ENCODE measurements at places on chromosomes 1 and 21.

GRCh38 chr1:54046671-54047383, 6.2 kb downstream of the TMEM59 start:
- no peak for DNase-seq

DNA sequence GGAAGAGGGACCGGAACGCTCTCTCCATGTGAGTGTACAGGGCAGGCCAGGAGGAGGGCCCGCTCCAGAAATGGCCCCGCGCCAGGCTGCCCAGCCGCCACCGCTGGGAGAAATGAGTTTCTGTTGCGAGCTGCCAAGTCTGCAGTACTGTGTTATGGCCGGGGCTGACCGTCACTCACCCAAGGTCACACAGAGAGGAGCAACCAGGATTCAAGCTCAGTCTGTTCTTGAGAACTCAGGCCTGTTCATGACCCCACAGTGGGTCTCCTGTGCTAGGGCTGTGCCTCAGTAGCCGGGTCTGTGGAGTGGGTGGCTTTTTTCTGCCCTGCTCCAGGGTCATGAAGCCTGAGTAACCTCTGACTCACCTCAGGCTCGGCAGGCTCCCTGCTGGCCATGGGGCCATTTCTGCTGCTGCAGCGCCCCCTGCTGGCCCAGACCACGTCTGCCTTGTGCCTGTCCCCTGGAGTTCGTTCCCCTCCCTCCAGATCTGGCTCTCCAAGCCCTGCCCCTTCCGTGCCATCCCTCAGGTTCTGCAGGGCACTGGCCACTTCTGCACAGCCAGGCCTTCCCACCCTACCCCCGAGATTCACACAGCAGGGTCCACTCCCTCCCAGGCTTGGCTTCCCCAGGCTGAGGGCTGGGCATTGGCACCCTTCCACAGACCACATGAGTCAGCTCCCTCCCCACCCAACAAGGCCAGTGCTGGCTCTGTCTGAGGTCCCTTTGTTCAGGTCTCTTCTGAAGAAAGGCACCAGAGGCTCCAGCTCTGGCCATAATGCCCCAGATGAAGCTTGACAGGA, 51.8 kb downstream of the EDN2 start:
- peak; percentile 94 for DNase-seq

DNA sequence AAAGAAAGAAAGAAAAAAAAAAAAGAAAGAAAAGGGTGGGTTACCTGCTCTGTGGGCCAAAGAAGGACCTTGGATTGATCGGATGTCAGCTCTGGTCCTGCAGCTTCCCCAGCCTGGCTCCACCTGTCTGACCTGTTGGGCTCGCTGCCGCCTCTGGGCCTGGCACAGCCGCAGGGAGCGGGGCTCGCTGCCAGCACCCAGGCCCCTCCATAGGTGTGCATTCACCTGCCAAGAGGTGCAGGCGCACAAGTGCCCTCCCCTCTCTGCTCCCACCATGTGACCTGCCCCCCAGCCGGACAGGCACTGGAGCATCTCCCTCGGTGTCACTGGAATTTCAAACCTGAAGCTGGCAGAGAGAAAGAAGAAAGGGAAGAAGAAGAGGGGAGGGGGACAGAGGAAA, 33.1 kb upstream of the GPR157 start:
- no peak for DNase-seq

- no peak for DNase-seq
Observed at GRCh38 chr1:24003331-24003972, 23.3 kb upstream of the SRSF10 start.

DNA sequence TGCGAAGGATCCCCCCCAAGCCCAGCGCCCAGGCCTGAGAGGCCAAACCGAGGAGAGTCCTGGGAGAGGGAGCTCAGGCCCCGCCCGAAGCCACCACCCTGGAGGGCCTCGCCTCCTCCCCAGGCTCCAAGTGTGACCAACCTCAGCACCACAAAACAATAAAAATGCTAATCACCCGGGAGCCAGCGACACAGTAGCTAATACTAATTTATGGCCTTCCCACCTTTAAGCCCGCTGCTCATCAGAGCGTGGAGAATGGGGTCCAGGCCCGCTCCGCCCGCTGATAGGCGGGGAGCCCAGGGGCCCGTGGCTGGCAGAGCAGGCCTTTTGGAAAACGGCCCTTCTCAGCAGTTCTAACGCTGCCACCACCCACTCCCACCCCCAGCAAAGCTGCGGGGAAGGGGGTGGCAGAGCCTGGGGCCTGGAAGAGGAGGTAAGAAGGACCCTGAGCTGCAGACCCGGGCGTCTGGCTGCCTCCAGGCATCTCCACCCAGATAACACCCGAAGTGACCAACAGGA, 20.4 kb upstream of the TAS1R2 start:
- no peak for DNase-seq

DNA sequence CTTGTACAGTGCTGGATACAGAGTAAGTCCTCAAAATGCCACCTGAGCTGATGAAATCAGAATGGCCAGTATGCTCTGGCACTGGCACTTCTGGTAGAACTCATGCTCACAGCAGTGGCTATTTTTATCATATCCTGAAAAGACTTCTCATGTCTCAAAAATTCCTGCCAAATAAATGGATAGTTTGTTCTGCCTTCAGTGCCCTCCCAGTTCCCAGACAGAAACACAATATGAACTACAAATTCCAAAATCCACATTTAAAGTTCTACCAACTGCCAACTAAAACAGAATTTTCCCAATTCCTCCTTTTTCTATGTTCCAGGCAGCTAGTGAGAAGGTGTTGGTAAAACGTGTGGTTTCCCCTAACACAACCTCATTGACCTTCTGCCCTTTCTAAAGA, 51.4 kb upstream of the RGS1 start:
- no peak for DNase-seq

DNA sequence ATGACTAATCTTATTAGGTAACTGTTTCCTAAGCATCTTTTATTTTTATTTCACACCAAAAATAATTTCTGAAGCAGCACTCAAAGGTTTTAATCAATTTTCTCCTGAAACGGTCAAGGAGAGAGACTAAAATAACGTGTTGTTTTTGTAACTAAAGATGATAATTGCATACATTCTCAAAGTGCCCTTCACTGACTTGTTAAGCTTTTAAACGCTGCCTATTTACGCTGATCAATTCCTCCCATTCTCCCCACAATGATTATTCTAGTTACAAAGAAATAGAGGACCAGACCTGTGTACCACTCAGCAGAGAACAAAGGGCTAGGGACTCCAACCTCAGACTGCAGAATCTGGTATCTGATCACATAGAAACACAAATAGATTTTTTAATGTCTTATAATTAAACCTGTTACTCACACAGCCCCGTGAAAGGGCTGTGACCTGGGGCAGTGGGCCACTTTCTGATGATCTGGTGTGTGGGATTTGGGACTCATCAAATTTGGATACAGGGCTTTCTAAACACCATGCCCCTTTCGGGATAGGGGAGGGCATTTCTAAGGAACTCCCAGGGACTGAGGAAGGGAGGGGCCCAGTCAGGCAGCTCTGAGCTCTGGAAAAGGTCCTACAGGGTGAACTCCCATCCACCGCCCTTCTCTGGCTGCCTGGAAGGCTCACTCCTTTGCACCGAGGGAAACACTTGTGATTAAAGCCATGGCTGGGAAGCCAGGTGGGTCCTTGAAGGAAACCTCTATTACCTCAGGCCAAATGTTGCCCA, 65.2 kb downstream of the BCAR3 start:
- peak; percentile 75 for DNase-seq

- no peak for DNase-seq
Observed at GRCh38 chr1:106937104-106937503, 119.4 kb upstream of the PRMT6 start.

GRCh38 chr1:109877317-109877771, 33.3 kb upstream of the CSF1 start:
- peak; percentile 84 for DNase-seq

- DNase-seq = no peak
Observed at GRCh38 chr1:204920511-204920910, 49.8 kb downstream of the NFASC start.

DNA sequence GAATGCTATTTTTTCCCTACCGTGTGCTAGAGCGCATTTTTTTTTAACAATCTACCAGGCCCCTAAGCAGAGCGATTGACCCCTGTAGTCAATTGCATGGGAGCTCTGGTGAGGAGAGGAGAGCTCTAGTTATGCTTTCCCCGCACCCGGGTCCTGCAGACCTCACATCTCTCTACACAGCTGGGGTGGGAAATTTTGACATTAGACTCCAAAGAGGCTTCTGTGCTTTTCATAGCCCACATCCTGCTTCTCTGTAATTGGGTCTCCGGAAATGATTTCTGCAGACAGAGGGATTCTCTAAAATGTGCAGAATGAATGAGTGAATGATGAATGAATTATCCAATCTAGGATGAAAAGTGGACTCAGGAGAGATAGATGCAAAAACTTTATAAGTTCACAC, 41.5 kb upstream of the DUSP10 start:
- DNase-seq = no peak

DNA sequence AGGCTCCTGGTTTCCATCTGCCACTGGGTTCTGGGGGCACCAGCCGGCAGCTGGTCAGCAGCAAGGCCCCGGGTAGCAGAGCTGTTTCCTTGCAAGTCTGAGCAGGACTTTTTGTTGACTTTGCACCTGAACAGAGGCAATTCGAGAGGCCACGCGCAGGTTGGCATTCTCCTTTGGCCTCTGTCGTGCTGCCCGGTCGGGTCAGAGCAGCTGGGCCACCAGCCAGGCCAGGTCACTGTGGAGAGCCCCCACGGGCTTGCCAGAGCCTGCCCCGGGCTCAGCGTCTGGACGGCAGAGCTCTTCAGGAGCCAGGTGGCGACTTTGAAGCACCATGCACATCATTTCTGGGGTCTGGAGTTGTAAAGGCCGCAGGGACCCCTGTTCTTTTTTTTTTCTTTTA, 28.4 kb upstream of the TMEM52 start:
- no peak for DNase-seq

GRCh38 chr1:174976436-174977108, 23.2 kb upstream of the CACYBP start:
- DNase-seq = no peak

DNA sequence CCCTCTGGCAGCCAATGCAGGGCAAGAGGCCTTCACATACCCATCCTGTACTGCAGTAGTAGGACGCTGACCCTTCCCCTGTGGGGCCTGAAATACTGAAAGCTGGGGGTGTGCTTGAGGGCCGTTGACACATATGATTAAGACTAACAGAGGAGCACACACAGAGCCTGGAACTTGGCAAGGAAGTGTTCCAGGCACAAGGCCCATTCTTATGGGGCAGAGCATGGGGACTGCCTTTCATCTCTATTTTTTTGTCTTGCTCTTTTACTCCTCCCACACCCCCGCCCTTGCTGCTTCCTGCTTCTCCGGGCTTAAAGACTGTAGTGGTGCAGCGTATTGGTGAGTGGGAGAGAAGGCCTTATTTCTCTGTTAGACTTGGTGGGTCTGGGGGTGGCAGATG, 137.4 kb downstream of the BACH1 start:
- no peak for DNase-seq

DNA sequence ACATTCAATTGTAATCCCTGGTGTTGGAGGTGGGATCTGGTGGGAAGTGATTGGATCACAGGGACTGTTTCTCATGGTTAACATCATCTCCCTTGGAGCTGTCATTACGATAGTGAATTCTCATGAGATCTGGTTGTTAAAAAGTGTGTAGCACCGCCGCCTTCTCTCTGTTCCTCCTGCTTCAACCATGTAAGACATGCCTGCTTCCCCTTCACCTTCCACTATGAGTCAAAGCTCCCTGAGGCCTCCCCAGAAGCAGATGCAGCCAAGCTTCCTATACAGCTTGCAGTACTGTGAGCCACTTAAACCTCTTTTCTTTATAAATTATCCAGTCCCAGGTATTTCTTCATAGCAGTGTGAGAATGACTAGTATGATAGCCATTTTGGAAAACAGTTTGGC, 30.1 kb upstream of the TRIM62 start:
- DNase-seq = no peak

- no peak for DNase-seq
Observed at GRCh38 chr1:63705078-63705477, 68.7 kb upstream of the ROR1 start.

GRCh38 chr1:171343727-171344472, 29.9 kb downstream of the FMO4 start:
- no peak for DNase-seq

DNA sequence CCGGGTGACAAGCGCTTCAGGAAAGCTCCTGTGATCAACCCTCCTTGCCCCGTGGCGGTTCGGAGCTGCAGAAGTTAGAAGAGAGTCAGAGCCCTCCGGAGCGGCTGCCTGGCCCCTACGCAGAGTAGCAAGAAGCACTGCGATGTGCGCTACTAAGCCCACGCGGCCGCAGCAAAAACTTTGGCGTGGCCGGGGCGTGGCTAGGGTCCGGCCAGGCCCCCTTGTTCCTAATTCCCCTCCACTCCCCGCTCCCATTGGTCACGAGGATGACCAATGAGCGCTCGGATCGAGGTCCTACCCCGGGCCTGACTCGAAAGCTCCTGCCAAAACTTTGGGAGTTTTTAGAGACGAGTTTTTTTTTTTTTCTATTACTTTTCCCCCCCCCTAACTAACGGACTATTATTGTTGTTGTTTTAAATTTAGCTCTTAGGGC, at the start of gene HLX:
Gene HLX (plus strand): TSS at position 368 of the 433 bp plus-strand sequence. CDS start 415 bp downstream, outside the sequence.
- peak; percentile 94 for DNase-seq

GRCh38 chr1:110707232-110707631, 32.5 kb upstream of the KCNA3 start:
- DNase-seq = no peak

DNA sequence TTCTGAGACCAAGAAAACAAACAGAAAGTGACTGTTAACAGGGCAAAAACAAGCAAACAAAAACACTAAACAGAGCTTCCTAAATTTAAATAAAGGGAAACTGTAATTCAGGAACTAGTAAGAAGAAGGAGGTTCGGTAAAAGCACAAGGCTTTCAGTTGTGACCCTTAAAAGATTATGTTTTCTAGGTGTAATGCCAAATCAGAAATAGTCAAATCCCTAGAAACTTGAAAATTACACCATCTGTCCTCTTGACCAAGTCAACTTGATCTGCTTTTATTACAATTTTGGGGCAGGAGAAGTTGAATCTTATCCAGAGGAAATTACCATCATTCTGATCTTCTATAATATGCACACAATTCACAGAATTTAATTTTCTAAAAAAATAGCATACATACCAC, 754.0 kb upstream of the ADGRL4 start:
- no peak for DNase-seq

DNA sequence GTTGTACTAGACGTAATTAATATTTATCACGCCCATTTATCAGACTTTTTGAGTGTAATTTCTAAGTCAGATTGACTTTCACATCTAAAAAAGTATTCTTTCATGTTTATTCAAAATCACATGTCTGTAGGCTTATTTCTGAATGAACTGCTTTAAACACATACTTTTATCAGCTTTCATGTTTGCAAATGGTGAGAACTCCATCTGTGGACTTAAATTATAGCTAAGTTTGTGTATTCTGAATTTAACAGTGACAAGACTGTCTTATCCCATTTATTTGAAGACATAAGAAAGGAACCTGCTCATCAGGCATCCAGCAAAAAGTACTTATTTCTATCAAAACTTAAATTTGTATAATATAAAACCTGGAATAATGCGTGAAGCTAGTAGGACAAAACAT, 69.3 kb downstream of the DENND1B start:
- DNase-seq = no peak

DNA sequence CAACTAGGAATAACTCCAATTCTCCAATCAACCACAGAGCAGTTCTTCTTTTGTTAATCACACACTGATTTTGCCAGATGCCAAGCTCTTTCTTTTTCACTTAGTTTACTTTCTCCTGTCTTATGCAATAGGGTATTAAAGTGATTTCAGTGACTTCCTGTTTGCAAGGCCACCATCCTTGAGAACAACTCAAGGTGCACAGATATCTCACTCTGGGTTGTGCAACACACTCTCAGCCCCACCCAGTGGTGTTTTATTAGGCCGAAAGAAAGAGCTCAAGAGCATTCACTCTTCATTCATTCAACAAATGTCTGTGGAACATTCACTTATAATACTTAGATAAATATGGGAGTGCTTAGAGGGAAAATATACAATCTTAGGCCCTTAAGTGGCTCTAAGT, 352.5 kb downstream of the ZNF326 start:
- no peak for DNase-seq
